Activated T-helper 17 cell treated with anti-CD3 and anti-CD28 coated beads, Interleukin-2, amount 50 U/mL, for 72 hours (primary cell): ENCODE measurements at places on chromosomes 1 and 21.

- H3K4me3 ChIP-seq: peak overlapping the region; percentile 88
- peak overlapping the region; percentile 98 for H3K27ac ChIP-seq
These were observed 7.4 kb downstream of the SEMA4A start for GRCh38 chr1:156160743-156161171.

GRCh38 chr1:99561952-99562351 lies 84.0 kb upstream of the PALMD start:
- H3K4me1 ChIP-seq: no peaks in the 10 kb centered on the region
- H3K4me3 ChIP-seq: no peak overlapping the region
- H3K27me3 ChIP-seq: peaks cover 3% of the 10 kb centered on the region
- H3K36me3 ChIP-seq: no peaks in the 10 kb centered on the region
- no peak overlapping the region for H3K27ac ChIP-seq

GRCh38 chr21:35011681-35012080 lies 37.4 kb downstream of the RUNX1 start:
- H3K27ac ChIP-seq: peak overlapping the region; percentile 87
- peaks cover 73% of the 10 kb centered on the region for H3K4me1 ChIP-seq
- peak; percentile 21 for ATAC-seq

DNA sequence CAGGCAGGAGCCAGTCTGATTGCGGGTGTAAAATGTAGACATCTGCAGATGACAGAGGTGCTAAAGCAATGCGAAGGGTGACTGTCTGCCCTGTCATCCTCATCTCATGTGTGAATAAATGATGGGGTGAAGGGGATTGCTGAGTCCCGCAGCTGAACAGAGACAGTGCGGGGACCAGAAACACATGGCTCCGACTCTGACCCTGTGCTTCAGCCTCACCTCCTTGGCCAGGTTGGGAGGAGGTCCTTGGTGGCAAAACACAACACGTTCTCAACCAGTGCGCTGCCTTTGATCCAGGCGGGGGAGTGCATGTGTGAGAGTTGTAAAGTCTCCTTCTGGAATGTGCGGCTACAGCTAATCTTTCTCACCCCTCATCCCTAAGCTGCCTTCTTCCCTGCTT lies 32.0 kb upstream of the TTC22 start:
- no peak overlapping the region for H3K27ac ChIP-seq
- peaks cover 8% of the 10 kb centered on the region for H3K36me3 ChIP-seq

GRCh38 chr1:168582688-168583336 lies 6.4 kb downstream of the XCL1 start:
- H3K4me1 ChIP-seq: no peaks in the 10 kb centered on the region
- ATAC-seq: no peak
